ENCODE measurements at places on chromosomes 16 and 17. TPM values are rescaled to one million over a fixed set of nuclear protein-coding genes. Genes with fewer than 3 reads are reported as not detected.

- H3K27me3 ChIP-seq, result no peaks in the 10 kb centered on the region
- no peaks in the 10 kb centered on the region for H3K4me1 ChIP-seq
- no peak for DNase-seq
- H3K4me3 ChIP-seq, result no peak overlapping the region
- H3K36me3 ChIP-seq, result no peaks in the 10 kb centered on the region
Measured at GRCh38 chr17:73390851-73391250, 79.0 kb upstream of the CDC42EP4 start.

DNA sequence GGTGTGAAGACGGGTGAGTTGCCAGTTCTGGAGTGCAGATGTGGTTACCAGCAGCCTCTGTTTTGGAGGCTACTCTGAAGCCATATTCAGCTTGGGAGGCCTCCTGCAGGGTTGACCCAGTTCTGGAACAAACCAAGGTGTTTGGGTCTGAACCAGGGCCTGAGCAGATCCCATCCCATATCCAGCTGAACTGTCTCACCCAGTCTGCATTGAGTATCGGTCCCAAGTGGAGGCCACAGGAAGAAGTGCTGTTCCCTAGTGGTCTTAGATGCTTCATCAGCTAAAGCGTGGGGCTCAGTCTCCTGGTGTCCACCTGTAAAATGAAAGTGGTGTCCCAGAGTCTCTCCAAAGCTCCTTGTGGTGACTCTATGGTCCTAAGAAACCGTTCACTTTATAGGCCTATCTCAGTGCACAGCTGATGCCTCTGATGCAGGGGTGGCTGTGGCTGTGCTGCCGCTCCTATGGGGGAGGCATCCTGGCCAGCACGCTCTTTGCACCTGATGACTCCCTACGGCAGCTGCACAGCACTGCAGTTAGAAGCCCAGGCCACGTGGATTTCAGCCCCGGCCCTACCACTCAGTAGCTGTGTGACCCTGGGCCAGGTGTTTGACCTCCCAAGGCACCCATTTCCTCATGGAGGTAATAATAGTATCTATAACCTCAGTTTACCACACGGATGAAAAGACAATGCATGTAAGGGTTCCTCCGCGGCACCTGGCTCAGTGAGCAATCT, 21.0 kb downstream of the CBX4 start:
- DNase-seq, result no peak
- peaks cover 15% of the 10 kb centered on the region for H3K4me1 ChIP-seq
- H3K27ac ChIP-seq, result no peak overlapping the region
- H3K36me3 ChIP-seq, result no peaks in the 10 kb centered on the region
- H3K4me3 ChIP-seq, result no peak overlapping the region

- H3K4me3 ChIP-seq, result no peak overlapping the region
- DNase-seq, result no peak
- H3K36me3 ChIP-seq, result no peaks in the 10 kb centered on the region
- H3K27ac ChIP-seq, result no peak overlapping the region
- no peaks in the 10 kb centered on the region for H3K4me1 ChIP-seq
Measured at GRCh38 chr17:5694551-5694950, 110.2 kb upstream of the NLRP1 start.

GRCh38 chr16:48393485-48394354, 8.5 kb upstream of the SIAH1 start:
- H3K4me3 ChIP-seq, result no peak overlapping the region
- no peak for DNase-seq
- H3K27me3 ChIP-seq, result no peaks in the 10 kb centered on the region

- peaks cover 30% of the 10 kb centered on the region for H3K4me1 ChIP-seq
- no peak for DNase-seq
- H3K27me3 ChIP-seq, result no peaks in the 10 kb centered on the region
- H3K27ac ChIP-seq, result no peak overlapping the region
Measured at GRCh38 chr17:31497994-31498826, 106.7 kb downstream of the RAB11FIP4 start.

- no peaks in the 10 kb centered on the region for H3K36me3 ChIP-seq
- H3K27me3 ChIP-seq, result no peaks in the 10 kb centered on the region
- H3K4me1 ChIP-seq, result peaks cover 17% of the 10 kb centered on the region
- H3K27ac ChIP-seq, result peak overlapping the region; percentile 81
Measured at GRCh38 chr16:14187517-14188338, 116.6 kb downstream of the MRTFB start.

- peak overlapping the region; percentile 63 for H3K27ac ChIP-seq
- H3K27me3 ChIP-seq, result no peaks in the 10 kb centered on the region
- H3K4me3 ChIP-seq, result no peak overlapping the region
- H3K4me1 ChIP-seq, result peaks cover 20% of the 10 kb centered on the region
- DNase-seq, result no peak
- H3K36me3 ChIP-seq, result no peaks in the 10 kb centered on the region
Measured at GRCh38 chr16:15517743-15518377, 83.5 kb downstream of the BMERB1 start.

GRCh38 chr16:785563-786535, 2.3 kb downstream of the RPUSD1 start:
- peaks cover 10% of the 10 kb centered on the region for H3K4me1 ChIP-seq
- no peaks in the 10 kb centered on the region for H3K36me3 ChIP-seq
- DNase-seq, result peak; percentile 89
- peaks cover 18% of the 10 kb centered on the region for H3K27me3 ChIP-seq
- no peak overlapping the region for H3K27ac ChIP-seq

GRCh38 chr17:50108556-50108955, 13.4 kb downstream of the PDK2 start:
- H3K4me1 ChIP-seq, result peaks cover 5% of the 10 kb centered on the region
- peaks cover 21% of the 10 kb centered on the region for H3K36me3 ChIP-seq
- no peak overlapping the region for H3K27ac ChIP-seq
- no peak overlapping the region for H3K4me3 ChIP-seq
- H3K27me3 ChIP-seq, result no peaks in the 10 kb centered on the region

GRCh38 chr17:39647256-39647655, 10.3 kb downstream of the STARD3 start:
- no peaks in the 10 kb centered on the region for H3K27me3 ChIP-seq
- no peak overlapping the region for H3K4me3 ChIP-seq
- H3K36me3 ChIP-seq, result peaks cover 4% of the 10 kb centered on the region
- no peak overlapping the region for H3K27ac ChIP-seq
- peaks cover 10% of the 10 kb centered on the region for H3K4me1 ChIP-seq

DNA sequence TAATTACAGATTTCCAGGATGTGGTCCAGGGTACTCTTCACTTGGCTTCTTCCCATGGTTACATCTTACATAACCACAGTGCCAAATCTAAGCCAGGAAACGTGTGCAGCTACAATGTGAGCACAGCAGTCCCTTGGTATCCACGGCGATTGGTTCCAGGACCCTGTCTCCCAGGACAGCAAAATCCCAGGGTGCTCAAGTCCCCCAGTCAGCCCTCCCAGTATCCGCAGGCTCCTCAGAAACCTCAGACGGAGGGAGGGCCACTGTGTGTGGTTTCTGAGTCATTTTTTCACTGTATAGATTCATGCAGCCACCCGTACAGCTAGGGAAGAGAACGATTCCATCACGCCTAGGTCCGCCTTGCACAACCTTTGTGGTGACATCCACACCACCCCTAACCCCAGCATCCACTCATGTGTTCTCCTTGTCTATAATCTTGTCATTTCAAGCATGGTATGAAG, 11.1 kb upstream of the ATP2C2 start:
- no peaks in the 10 kb centered on the region for H3K27me3 ChIP-seq
- H3K27ac ChIP-seq, result no peak overlapping the region
- peaks cover 4% of the 10 kb centered on the region for H3K4me1 ChIP-seq

DNA sequence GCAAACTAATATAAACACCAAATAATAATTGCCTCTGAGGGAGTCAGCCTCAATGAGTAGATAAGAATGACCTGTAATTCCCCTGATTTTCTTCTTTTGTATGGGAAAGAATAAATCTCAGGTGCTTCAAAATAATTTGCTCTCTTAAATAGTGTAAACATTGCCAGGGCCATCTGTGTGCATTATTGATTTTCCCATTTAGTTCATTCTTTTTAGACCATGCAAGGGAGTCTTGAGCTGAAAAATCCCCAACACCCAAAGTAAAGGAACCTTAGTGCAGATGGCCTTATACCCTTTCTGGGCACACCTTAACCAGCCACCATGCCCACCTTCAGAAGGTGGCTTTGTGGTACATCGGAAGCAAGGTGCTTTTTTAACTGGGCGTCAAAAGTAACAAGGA, 267.2 kb downstream of the TMEM114 start:
- H3K27ac ChIP-seq, result no peak overlapping the region
- no peaks in the 10 kb centered on the region for H3K4me1 ChIP-seq

The CCL4 gene
- 12.5 TPM for total RNA-seq

The TRAF4 gene
- total RNA-seq, result 65.9 TPM

All from upper lobe of right lung (tissue), 1 donor.